ENCODE measurements at places on chromosomes 11 and 22.
A peak's percentile ranks its signal among the peaks of the same experiment; 100 is the strongest.

DNA sequence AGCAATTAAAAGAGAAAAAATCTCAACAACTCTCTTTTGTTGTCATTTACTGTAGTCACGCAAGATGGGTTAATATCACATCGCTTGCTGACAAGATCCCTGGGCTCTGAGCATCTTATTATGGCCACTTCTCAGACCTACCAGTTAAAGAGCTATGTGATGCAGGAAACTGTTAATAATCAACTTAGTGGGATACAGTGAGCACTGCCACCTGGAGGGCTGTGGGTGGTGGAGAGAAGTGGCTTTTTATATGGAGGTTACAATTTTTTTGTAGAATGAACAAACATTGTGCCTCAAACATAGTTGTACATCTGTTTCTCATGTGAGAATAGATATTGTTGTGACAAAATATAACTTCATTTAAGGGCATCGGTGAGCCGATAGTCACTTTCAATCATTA lies 181.0 kb downstream of the TENM4 start:
- DNase-seq: no peak

DNA sequence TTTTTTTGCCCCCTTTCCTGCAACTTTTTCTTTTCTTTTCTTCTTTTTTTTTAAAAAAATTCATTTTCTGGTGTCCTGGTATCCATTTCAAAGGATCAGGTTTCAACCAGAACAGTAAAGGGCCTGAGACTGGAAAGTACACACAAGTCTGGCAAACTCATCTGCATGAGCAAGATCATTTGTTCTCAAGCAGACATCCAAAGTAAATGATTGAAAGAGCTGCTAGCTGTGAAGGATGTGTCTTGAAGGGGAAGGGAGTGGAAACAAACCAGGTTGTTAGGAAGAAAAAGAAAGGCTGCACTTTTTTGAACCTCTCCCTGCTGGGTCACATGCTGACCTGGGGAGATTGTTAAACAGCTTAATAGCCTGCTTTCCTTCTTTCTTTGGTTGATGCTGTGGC lies 5.3 kb downstream of the YAP1 start:
- DNase-seq: no peak

DNA sequence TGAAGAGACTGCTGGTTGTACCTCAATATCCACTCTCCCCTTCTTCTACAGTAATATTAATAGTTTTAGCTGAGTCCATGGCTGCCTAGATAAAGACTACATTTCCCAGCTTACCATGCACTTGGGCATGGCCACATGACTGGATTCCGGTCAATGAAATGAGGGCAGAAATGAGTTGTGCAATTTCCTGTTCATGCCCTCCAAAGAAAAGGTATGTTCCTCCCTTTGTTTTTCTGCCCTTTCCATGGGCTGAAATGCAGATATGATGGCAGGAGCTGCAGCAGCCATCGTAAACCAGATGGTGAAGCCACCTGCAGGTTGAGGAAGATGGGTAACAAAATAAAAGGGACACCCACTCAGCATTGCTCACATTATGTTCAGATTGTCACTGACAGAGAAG lies 15.3 kb upstream of the ELFN2 start:
- DNase-seq: no peak

DNA sequence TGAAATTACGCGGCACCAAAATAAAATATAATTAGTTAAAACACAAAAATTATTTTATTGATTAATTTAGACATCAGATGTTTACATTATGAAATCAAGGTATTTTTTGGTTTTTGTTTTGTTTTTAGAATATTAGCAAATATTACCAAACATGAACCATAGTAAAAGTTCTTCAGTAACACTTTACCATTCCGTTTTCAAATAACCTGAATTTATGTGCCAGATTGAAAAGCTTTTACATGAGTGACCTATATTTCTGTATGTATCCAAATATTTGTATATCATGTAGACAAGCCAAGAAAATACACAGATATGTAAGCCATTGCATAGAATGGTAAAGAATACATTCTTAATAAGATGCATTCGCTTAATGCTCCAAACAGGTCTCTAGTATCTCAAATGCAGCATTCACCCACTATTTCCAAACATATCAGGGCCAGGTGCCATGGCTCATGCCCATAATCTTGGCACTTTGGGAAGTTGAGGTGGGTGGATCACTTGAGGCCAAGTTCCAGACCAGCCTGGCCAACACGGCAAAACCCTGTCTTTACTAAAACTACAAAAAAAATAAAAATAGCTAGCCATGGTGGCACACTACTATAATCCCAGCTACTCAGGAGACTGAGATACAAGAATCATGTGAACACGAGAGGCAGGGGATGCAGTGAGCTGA lies 102.4 kb upstream of the SERPIND1 start:
- no peak for DNase-seq

- DNase-seq: no peak
These were observed 80.1 kb upstream of the ALX4 start for GRCh38 chr11:44389963-44390605.

GRCh38 chr11:100404907-100405306 lies 282.2 kb upstream of the ARHGAP42 start:
- no peak for DNase-seq

- DNase-seq: peak; percentile 9
These were observed 1.5 kb downstream of the IGSF9B start for GRCh38 chr11:133955081-133955891.

DNA sequence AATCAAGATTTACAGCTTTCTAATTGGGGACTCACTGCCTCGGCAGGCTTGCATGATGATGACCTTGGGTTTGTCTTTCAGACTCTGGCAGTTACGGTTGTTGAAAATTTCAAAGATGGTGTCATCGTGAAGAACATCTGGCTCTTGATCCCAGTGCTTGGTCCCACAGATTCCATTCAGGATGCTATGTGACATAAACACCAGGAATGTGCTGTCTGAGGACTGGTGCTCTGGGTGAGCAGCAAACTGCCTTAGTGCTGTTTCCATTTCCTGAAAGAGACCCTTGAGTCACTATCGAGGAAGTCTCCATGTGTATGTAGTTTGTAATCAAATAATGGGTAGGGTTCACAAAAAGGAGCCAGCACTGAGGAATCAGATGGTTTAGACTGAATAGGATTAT lies 7.1 kb downstream of the CASP12 start:
- DNase-seq: no peak

- DNase-seq: no peak
These were observed 221.2 kb downstream of the SBF2 start for GRCh38 chr11:10072841-10073240.

DNA sequence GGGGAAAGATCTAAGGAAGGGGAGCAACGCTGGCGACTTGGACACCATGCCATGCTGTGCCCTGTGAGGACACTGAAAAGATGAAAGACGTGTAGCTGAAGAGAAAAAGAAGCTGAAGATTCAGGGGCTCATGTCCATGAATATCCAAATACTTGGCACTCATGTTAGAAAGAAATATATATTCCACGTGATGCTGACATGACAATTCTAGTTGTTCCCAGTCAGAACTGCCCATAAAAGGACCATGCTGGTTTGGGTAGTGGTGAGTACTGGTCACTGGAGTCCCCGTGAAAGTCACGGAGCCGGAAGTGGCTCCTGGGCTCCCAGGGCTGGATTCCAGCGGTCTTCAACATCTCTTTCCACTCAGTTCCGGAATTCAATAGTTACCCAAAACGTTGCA lies 9.9 kb downstream of the MS4A15 start:
- DNase-seq: no peak

DNA sequence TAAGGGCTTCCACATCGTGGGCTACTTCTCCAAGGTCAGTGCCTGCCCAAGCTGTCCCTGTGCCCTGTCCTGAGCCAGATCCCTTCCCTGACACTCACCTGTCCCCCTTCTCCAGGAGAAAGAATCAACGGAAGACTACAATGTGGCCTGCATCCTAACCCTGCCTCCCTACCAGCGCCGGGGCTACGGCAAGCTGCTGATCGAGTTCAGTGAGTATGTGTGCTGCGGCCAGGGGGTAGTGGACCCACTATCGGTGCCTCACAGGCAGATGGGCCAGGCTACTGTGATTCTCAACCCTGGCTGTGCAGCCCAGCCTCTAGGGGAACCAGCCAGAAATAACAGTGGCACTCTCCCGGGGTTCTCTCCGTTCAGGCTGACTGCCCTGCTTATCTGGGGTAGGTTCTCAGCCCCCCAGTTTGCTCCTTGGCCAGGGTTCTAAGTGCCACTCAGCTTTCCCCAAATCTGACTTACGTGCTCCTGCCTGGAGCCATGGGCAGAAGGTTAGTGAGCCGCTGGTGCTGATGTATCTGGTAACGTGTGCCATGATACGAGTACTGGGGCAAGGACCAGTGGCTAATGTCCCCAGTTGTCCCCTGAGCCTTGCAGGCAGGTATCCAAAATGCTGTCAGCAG lies 3.7 kb downstream of the RNASEH2C start:
- DNase-seq: no peak

GRCh38 chr11:63557570-63557969 lies 5.6 kb downstream of the PLAAT2 start:
- no peak for DNase-seq

- DNase-seq: no peak
These were observed 1.1 kb upstream of the TTLL1 start for GRCh38 chr22:43090130-43090789.

- DNase-seq: peak; percentile 16
These were observed 2.9 kb upstream of the GGT5 start for GRCh38 chr22:24247564-24248344.

- DNase-seq: no peak
These were observed 4.9 kb downstream of the LGALS1 start for GRCh38 chr22:37680191-37680851.

DNA sequence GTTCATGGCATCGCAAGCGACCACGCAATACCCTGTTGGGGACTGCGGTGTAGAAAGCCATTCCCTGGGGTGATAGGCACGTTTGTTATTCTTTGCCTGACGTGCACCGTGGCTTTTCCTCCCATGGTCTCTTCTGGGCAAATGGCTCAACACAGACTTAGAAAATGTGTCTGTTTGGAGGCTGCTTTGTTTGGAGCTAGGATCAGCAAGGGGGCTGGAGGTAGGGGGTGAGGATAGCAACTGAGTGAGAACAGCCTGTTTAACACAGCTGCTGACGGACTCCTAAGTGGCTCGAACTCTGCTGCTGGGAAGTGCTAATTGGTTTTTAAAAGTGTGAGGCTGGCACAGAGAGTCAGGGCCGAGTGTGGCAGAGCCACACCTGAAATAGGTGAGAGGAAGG lies 16.1 kb upstream of the CHRM4 start:
- DNase-seq: no peak

Data from activated CD4-positive, alpha-beta T cell treated with anti-CD3 and anti-CD28 coated beads, Interleukin-2, amount 50 U/mL, for 24 hours (primary cell).